ENCODE measurements at places on chromosomes 11 and 22.

- DNase-seq, result no peak
Observed at GRCh38 chr11:118060869-118061268, 16.0 kb upstream of the TMPRSS4 start.

- no peak for DNase-seq
Observed at GRCh38 chr11:60932605-60933356, 8.5 kb downstream of the TMEM132A start.

GRCh38 chr11:78220218-78221157, 31.8 kb downstream of the USP35 start:
- DNase-seq, result no peak

GRCh38 chr22:43337385-43337784, 5.8 kb downstream of the SCUBE1 start:
- no peak for DNase-seq

DNA sequence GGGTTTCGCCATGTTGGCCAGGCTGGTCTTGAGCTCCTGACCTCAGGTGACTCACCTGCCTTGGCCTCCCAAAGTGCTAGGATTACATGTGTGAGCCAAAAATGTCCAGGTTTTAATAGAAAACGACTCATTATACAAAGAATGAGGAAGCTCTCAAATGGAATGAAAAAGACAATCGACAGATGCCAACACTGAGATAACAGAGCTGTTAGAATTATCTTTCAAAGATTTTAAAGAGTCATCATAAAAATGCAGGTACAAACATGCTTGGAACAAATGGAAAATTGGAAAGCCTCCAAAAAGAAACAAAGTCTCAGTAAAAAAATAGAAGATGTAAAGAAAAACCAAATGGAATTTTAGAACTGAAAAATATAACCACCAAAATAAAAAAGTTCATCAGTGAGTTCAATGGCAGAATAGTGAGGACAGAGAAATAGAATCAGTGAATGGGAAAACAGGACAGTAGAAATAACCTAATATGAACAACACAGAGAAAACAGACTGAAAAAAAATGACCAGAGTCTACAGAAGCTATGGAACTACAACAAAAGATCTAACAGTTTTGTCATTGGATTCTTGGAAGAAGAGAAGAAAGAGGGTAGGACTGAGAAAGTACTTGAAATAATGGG, 10.9 kb downstream of the GAB2 start:
- DNase-seq, result peak; percentile 32

GRCh38 chr11:112962579-112963367, 1.6 kb downstream of the NCAM1 start:
- DNase-seq, result peak; percentile 8

DNA sequence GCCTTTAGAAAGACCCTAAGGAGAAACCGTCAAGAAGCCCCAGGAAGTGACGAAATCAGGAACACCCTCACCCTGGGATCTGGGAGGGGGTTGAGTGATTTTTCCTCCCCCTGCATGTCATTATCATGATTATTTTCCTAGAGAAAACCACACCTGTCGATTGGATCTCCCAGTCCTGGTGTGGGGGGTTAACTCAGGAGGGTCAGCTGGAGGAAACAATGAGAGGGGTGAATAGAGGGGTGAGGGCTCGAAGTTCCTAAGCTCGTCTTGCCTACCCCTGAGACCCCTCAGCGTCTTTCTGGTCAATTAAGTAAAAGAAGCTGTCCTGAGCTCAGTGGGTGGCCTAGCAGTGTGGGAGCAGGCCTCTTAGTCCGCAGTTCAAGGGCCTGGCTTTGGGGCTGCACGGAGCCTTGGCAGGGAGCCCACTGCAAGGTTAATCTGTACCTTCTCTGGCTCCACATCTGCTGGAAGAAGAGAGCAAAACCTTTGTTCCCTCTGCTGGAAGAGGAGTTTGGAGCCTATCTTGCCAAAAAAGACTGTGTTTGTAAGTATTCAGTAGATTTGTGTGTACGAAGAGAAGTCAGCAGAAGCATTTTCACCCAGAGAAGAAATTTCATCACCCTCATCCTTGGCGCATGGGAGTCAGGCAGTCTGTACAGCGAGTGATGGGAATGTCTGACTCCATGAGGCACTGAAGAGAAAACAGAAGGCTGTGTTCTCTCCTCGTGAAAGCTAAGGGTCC, 34.2 kb upstream of the FTH1 start:
- DNase-seq, result no peak

DNA sequence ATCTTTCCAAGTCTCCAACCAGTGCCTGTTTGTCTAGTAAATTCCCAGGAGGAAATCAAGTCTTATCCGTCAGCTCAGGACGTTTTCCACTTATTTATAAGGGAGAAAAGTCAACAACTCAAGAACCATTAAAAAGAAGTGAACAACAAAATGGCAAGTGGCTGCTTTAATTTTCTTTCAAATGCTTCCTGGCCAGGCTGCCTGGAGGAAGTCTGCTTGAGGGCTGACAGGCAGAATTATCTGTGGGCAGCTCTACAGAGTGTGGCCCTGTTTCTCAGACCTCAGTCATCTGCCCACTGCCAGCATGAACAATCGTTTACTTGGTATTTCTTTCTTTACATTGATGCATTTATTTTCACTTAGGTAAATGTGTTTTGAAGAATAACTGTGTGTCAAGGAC, 281.9 kb upstream of the ISX start:
- DNase-seq, result no peak

DNA sequence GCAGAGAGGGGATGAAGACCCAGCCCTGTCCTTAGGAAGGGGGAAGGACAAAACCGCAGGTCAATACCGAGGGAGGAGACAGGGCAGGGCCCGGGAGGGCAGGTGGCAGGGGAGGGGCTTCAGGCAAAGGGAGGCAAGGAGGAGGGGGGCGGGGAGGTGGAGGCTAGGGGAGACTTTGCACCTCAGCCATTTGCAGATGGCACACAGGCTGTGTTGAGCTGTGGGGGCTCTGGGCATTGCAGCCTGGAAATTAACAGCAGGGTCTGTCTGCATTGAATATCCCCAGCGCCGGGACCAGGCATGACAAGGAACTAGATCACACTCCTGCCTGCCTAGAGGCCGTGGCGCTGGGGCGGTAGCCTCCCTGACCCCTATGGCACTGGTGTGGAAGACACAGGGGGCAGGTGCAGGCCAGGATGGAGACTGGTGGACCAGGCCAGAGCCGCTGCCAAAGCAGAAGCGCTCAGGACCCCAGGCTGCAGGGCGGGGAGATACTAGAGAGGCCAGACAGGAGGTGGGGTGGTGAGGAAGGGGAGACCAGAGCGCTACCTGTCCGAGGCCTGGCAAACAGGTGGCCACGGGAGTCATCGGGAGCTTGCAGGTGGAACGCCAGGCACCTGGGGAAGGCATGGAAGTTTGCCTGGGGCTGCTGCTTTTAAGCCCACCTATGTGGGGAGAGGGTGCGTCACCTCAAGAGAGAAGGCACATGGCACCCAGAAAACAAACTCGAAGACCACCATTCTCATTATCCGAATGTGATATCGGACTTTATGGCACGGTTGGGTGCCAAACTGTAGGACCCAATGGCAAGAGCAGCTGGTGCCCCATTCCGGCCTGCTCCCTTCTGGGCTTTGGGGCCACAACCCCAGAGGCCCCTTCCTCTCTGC, 11.5 kb downstream of the CBX6 start:
- no peak for DNase-seq

DNA sequence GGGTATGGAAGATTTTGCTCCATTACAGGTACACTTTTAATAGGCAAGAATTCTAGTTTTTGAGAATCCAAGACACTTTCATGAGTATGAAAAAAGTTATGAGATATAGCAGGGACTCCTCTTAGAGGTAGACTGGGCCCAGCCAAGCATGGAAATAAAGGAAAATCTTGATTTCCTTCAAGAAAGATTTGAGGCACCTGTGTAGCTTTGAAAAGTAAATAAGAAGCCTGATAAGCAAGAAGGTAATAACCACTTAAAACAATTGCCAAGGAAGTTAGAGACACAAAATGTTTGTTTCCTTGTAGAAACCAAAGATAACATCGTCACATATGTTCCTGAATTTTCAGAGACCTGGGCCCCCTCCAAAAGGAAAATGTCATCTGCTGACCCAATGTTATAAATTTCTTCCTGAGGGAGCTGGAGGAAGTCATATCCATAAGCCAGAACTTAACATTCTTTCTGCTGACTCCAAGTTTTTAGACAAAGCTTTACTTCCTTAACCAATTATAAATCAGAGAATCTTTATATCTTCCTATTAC, 314.5 kb upstream of the ANO3 start:
- DNase-seq, result no peak

- no peak for DNase-seq
Observed at GRCh38 chr11:69986440-69986787, 91.7 kb upstream of the ANO1 start.

GRCh38 chr11:64371201-64371600, 12.2 kb downstream of the RPS6KA4 start:
- DNase-seq, result no peak

GRCh38 chr11:130436171-130436570, 7.8 kb upstream of the ADAMTS8 start:
- no peak for DNase-seq

DNA sequence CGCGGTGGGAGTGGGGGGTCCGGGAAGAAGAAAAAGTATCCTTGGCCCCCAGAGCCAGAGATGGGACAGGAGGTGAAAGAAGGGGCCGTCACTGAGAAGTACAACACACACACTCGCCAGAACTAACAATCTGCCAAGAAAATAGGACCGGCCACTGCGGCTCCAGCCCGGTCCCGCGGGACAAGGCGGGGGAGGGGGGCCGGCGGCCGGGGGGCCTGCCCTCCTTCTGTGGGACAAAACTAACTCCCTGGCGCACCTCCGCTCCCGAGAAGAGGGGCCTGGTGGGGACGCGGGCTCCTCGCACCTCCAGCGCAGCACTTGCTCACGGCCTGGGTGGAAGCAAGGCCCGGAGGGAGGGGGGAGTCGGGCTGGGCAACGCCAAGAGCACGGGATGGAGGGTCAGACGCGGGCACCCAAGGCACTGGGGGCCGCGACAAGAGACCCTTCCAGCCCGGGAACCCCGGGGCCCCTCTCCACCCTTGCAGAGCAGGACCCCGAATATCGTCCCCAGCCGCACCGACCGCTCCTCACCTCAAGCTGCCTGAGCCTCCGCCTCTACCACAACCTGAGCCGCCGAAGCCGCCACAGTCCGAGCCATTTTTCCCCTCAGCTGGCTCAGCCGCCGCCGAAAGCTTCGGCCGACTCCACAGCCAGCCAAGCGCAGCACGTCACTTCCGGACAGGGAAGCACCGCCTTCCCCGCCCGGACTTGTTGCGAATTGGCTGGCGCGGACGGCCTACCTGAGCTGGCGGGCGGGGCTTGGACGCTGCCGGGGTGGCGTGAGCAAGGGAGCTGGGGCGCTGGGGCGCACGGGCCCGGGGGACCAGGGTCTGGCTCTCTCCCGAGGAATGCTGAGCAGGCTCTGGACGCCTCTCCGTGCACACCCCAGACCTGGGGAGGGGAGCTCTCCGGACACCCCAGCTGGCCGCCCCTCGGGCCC, at the start of gene PIK3C2A:
Gene PIK3C2A (minus strand): TSS at position 670 of the 940 bp plus-strand sequence. CDS start 38,245 bp downstream, outside the sequence.
- DNase-seq, result peak; percentile 95
